COLO829 (cell line): ENCODE measurements at places on chromosomes 2 and 18.

GRCh38 chr2:21452678-21453077, 328.9 kb downstream of the TDRD15 start:
- DNase-seq = no peak

DNA sequence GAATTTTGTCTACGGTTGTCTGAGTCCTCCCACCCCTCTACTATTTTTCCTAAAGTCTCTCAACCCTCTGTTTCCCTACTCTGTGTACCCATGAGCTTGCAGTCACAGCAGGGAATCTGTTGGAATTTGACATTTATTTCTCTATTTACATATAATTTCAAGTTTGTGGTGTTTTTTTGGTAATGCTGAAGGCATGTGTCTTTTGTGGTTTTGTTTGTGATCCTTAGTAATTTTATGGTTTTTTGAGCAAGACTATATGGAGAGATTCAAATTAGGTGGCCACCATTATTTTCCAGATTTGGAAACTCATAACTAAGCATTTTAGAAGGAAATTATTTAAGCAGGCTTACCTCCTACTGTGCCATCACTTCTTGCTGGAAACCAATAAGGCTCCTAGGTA, 27.2 kb upstream of the FBLN7 start:
- DNase-seq = no peak

- DNase-seq = no peak
Measured at GRCh38 chr2:230870544-230871360, 6.0 kb downstream of the ITM2C start.

DNA sequence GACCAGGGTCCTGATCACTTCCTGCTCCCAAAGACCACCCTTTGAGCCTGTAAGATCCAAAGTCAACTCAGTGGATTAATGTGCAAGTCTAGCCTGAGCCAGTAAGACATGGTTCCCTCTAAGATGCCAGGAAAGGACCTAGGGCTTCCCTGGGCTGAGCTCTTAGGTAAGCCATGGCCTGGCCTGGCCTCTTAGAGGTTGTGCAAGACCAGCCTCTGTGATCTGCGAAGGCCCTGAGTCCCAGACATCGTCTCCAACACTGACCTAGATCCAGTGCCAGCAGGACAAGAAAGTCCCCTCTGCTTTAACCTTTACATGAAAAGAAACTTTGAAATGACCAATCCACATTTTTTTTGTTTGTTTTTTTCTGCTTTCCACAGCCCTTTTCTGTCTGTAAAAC, 73.6 kb upstream of the CYP1B1 start:
- no peak for DNase-seq

GRCh38 chr2:55871637-55872036, 51.9 kb downstream of the EFEMP1 start:
- DNase-seq = no peak

DNA sequence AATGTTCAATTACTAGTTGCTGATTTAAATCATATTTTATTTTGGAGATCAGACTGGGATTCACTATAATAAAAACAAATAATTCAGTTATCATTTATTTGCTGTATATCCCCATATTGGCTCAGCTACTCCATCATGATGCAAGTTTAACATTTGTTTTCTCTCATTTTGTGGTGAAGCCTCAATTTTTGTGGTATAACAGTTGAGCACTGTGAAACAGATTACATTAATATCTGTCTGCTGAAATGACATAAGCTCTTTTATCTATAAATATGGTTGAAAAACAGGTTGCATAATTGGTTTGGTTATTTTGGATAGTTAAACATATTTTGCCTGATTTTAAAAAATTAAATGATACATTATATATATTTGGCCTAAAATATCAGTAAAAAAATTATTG, 67.7 kb downstream of the DPP4 start:
- no peak for DNase-seq
